ENCODE measurements at places on chromosomes 2 and 18.
A peak's percentile ranks its signal among the peaks of the same experiment; 100 is the strongest.

DNA sequence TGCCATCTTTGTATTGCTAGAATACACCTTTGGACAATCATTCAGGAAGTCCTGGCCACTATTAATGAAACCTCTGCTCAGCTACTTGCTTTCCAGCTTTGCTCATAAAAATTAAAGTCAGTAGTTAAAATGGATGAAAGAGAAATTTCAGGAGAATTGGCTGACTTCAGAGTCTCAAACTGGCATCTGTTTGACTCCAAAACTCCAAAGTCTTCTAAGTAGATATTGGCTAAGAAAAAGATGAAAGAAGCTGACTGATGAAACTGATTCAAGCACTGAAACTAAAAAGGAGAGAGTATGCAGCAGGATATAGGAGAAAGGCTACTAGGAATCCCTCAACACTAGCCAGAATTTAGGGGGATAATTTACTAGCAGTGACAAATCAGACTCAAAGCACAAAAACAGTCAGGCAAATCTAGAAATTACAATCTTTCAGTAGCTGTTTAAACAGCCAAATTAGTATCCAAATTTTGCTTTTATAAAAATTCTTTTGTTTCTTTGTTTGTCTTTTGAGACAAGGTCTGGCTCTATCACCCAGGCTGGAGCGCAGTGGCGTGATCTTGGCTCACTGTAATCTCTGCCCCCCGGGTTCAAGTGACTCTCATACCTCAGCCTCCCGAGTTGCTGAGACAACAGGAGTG lies 52.1 kb upstream of the DTNA start:
- no peak for DNase-seq

- no peak for DNase-seq
These were observed 115.1 kb downstream of the RTP5 start for GRCh38 chr2:241984658-241985057.

DNA sequence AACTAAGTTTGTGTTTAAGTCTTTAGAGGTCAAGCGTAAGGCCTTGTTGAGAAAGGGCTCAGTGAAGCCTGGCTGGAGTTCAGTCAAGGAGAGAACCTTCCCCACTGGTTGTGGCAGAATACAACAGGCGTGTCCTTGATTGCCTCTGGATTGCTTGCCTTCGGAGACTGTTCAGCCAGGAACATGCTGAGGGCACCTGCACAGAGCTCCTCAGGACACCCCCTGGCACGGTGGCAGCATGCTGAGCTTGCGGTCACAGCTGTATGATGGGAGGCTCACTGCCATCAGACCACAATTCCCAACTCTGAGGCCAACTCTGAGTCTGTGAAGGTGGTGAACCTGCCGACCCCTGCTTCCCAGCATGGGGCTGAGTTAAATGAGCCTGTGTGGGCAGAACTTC lies 130.0 kb downstream of the LPIN1 start:
- no peak for DNase-seq

DNA sequence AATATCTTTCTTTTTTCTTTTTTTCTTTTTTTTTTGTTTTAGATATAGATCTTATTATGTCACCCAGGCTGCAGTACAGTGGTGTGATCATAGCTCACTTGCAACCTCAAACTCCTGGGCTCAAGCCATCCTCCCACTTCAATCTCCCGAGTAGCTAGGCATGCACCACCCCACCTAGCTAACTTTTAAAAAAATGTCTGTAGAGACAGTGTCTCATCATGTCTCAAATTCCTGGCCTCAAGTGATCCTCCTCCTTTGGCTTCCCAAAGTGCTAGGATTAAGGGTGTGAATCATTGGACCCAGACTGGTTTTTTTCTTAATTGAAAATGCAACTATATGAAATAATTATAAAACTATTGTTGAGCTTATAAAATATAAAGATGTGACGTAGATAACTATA lies 9.8 kb upstream of the ZCCHC2 start:
- DNase-seq = no peak

- DNase-seq = peak; percentile 50
These were observed 215.8 kb upstream of the ACVR2A start for GRCh38 chr2:147628971-147629421.

GRCh38 chr18:58640891-58641610 lies 12.2 kb upstream of the ALPK2 start:
- no peak for DNase-seq

DNA sequence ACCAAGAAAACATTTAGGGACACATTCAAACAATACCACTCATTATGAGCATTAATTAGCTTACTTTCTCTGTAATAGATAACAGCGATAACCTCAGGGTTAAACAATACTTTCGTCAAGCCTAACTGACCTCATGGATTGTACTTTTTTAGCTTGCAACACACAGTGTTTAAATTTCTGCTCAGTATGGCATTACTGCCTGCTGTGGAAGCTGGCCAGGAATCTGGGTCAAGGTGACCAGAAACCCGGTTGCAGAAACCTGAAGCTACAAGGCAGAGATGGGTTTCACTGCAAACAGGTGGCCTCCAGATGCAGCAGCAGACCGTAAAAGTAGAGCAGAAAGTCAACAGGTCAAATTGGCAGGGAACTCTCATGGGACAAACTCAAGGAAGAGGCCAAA lies 123.8 kb upstream of the FHL2 start:
- peak; percentile 36 for DNase-seq

DNA sequence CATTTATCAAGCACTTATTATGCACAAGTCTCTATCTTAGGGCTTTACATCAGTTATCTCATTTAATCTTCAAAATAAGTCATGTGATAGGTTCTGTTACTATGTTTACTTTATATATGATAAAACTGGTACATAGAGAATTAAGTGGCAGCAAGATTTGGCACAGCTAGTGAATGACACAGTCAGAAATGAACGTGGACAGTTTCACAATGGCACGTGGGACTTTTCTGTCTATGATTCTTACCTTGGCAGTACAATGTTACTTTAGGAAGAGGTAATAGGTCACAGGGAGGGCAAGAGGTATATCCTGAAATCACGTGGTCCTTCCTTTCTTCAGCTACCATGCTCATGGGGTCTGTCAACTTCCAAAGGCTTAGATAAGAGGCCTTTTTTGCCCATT lies 53.4 kb downstream of the SLC4A10 start:
- no peak for DNase-seq

DNA sequence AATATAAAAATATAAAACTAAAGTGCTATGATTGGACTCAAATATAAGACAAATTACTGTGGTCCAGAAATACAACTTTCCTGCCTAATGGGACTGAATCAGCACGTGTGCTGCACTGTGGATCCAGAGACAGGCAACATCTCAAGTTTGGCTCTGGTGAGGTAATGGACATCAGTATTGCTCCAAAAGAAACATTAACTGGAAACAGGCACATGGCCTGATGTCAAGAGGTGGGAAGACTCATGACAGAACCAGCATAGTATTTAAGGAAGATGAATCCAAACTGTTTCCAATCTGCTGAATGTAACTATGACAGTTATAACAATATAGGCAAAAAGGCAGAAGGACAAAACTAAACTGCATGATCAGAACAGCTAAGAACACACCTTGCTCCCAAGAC lies 354.6 kb downstream of the FSIP2 start:
- no peak for DNase-seq

DNA sequence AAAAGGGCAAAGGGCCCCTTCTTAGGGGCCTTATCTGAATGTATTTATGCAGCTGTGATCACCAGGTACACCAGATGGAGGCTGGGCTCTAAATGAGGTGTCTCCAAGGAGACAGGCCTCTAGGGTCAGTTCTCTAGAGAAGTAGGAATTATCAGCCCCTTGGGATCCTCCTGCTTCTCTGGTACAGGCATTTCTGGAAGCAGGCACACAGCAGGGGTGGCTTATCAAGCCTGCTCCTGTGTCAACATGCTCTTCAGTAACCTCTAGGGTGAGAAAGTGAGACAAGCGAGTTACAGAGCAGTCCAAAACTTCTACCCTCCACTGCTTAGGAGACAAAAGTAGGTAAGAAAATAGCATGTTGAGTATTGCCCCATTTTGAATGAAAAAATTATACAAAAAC lies 13.8 kb downstream of the TPGS2 start:
- DNase-seq = no peak

DNA sequence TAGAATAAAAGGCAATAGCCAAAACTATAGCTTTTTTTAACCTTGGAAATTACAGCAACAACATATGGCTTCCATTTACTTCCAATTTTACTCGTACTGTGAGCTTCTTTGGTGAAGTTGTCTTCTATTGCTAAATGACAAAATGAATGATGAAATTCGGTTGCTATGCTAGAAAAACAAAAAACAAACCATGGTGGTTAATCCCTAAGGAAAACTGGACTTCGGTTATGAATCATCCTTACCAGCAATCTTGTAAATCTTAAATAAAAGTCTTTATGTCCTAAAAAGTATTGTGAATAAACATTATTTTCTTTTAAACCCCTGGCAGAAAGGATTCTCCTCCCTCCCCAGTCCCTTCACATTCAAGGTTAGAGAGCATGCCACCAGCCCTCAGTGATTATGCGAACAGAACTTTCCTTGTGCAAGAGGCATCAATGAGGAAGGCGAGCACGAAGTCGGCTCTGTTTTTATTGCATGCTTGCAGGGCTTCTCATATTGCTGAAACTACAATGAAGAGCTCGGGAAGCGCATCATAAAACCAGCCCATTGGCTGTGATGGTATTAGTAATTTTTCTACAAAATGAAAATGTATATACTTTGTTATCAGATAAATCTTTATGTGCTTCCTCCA lies 62.9 kb downstream of the ZNF521 start:
- peak; percentile 96 for DNase-seq

- peak; percentile 50 for DNase-seq
These were observed 188.2 kb downstream of the MTX2 start for GRCh38 chr2:176457481-176457880.

- no peak for DNase-seq
These were observed 96.8 kb upstream of the FZD7 start for GRCh38 chr2:201936817-201937216.

DNA sequence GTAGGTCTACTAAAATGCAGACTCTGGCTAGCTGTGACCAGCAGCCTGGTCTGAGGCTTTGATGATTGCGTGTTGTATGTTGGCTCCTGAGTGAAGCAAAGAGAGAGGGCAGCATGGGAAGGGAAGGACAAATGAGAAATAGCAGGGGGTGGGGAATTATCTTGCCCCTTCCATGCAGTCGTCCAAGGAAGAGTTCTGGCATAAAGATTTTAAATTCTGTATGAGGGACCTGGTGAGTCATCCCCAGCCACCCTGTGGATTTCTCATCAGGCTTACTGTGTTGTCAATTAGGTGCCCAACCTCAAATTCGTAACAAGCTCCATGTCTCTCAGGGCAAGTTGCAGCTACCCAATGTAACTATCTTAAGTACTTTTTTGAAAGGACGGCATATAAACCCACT lies 72.1 kb upstream of the NOSTRIN start:
- no peak for DNase-seq

DNA sequence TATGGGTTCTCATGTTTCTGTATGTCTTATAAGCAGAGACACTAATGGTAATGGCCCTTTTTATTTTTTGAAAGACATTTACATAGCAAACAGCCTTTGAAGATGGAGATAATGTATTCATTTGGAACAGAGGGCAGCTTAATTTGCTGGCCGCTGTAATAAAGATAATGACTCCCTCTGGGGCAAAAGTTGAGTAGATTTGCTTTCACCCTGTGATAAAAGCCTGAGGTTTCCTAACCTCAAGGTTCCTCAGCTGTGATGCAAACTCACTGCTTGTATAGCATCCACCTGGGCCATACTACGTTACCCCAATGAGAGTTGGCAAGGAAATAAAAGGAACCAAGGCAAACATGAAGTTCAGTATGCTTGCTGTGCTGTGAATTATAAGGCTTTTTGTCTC lies 54.8 kb downstream of the TEX51 start:
- DNase-seq = no peak

DNA sequence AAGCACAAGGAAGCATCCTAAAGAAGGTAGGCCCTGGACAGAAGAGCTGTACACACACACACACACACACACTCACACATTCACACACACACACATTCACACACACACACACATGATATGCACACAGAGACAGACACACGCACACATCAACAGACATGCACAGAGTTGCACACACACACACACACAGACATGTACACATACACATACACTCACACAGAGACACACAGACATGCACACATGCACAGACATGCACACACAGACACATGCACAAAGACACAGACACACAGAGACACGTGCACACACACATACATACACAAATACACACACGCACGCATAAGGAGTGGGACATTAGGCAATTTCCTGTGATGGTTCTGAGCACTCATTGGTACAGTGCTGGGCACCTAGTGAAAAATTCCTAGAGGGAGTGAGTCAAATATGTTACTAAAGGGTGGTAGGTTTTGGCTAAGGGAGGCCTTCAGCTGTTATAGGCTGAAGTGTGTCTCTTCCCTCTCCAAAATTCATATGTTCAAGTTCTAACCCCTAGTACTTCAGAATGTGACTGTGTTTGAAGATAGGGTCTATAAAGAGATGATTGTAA lies 26.4 kb downstream of the THNSL2 start:
- no peak for DNase-seq

DNA sequence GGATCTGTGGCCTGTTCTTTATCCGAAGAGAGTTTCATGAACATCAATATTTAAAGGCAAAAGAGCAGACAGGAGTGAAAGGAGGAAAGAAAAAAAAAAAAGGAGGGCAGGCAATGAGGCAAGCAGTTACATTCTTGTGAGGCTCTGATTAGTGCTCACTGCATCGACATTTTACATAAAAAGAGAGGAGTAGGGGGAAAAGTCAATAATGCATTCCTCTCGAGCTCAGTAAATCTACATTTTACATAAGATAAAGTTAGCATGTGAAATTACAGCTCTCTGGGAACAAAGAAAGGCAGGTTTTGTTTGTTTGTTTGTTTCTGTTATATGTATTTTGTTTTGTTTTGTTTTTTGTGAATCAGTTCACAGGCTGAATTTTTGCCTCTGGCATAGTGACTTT lies 187.1 kb upstream of the ARL4C start:
- DNase-seq = no peak

- peak; percentile 94 for DNase-seq
These were observed 266.8 kb downstream of the ALPK2 start for GRCh38 chr18:58362027-58362575.

DNA sequence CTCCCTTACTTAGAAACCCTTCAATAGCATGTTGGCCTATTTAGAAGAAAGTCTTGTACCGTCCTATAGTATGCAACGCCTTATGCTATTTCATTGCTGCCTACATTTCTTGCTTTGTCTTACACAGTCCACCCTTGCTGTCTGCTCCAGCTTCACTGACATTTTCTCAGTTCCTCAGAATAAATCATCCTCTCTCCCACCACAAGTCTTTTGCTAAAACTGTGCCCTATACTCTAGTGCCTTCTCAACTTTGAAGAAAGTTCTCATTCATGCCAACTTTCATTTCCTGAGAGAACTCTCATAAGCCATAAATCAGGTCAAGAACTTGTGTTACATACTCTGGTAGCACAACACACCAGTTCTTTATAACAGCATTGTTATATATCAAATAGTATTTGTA lies 54.3 kb upstream of the COL3A1 start:
- no peak for DNase-seq

- DNase-seq = no peak
These were observed 47.8 kb downstream of the TMEM17 start for GRCh38 chr2:62458206-62458641.

DNA sequence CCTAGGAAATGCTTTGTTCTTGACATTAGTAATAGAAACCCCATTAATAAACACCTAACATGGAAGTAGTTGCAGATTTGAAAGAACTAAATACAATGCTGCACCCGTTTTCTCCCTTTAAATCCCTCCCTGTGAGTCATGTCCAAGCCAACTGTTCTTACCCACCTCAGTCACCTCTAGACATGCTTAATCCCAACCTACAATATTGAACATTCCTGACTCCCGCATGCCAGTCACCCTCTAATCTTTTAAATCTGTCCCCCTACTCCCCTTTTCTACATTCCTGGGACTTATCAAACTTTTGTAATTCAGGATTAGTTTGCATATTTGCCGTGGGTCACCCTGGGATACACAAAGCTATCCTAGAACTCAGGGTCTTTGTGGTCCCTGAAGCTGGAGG lies 374.6 kb downstream of the IRS1 start:
- DNase-seq = no peak
